ENCODE measurements at places on chromosomes 3 and 15.

GRCh38 chr3:99248913-99249312 is 347.4 kb upstream of the DCBLD2 start:
- no peak for DNase-seq

GRCh38 chr15:63444611-63445010 is 59.8 kb upstream of the USP3 start:
- no peak for DNase-seq

DNA sequence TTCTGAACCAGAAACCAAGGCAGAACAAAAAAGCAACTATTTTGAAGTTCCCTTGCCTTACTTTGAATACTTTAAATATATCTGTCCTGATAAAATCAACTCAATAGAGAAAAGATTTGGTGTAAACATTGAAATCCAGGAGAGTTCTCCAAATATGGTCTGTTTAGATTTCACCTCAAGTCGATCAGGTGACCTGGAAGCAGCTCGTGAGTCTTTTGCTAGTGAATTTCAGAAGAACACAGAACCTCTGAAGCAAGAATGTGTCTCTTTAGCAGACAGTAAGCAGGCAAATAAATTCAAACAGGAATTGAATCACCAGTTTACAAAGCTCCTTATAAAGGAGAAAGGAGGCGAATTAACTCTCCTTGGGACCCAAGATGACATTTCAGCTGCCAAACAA is 4.6 kb downstream of the DTX3L start:
- DNase-seq: no peak

- DNase-seq: no peak
Observed at GRCh38 chr3:48596676-48597407, 1.7 kb upstream of the COL7A1 start.

DNA sequence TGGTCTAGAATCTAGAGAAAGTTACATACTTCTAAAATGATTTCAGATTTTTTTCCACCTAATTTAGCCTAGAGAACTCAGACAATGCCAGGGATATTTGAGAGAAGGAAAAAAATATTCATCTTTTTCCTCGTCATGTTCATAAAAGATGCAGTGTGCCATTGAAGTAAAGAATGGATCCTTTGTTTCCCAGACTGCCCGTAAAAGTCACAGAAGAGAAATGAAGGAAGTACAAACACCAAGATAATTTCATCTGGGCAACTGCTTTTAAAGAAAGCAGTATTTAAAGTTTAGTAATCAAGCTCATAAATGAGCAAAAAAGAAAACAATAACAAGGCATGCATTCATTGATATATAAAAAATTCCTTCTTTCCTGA is 47.2 kb downstream of the TTC23 start:
- no peak for DNase-seq

DNA sequence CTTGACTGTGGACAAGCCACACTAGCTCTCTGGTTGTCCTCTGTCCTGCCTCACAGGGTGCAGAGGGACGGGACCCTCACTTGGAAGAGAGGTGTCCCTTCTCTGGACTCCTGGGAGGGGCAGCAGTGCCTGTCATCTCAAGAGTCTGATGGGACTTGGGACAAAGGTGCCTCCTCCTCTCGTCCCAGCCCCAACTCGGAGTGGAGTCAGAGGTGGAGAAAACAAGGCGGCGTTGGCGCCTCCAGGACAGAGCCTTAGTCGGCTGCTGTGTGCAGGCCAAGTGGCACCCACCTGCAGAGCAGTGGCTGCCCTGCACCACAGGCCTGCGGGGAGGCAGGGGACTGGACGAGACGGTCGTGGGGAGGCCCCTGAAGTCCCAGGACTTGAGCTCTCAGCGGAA is 9.4 kb upstream of the SEC13 start:
- no peak for DNase-seq

- no peak for DNase-seq
Observed at GRCh38 chr15:72890043-72890442, 106.5 kb upstream of the ADPGK start.

GRCh38 chr3:196081002-196081833 is 672 bp downstream of the TFRC start:
- peak; percentile 14 for DNase-seq

- no peak for DNase-seq
Observed at GRCh38 chr3:190014940-190015339, 105.8 kb downstream of the P3H2 start.

Data from stimulated activated CD8-positive, alpha-beta memory T cell treated with anti-CD3 and anti-CD28 coated beads, Interleukin-4, amount 100 ng/mL, for 4 hours (primary cell).